ENCODE measurements at places on chromosomes 7 and 10.

DNA sequence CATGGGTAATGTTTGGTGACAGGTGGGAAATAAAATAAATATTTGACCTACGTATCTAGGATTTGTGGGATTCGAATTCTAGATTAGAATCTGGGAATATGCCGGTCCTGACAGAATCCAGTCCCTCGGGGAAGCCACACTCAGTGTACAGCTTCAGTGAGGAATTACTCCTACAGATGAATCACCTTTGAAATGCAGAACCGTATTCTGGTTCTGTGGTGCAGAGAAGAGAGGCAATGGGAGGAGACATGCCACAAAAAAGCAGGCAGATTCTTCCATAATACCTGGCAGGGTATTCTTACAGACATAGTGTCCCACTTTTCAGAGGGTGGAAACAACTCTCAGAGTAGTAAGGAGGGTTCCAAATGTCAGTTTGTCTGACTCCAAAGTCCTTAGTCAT, 286.9 kb downstream of the SORCS1 start:
- DNase-seq, result no peak

- no peak for DNase-seq
Measured at GRCh38 chr10:85596389-85596788, 770.2 kb downstream of the GRID1 start.

GRCh38 chr7:123666492-123666891, 10.8 kb downstream of the LMOD2 start:
- no peak for DNase-seq

GRCh38 chr7:101993311-101993710, 175.9 kb downstream of the CUX1 start:
- DNase-seq, result no peak

GRCh38 chr7:157032644-157033482, 22.4 kb upstream of the MNX1 start:
- no peak for DNase-seq

DNA sequence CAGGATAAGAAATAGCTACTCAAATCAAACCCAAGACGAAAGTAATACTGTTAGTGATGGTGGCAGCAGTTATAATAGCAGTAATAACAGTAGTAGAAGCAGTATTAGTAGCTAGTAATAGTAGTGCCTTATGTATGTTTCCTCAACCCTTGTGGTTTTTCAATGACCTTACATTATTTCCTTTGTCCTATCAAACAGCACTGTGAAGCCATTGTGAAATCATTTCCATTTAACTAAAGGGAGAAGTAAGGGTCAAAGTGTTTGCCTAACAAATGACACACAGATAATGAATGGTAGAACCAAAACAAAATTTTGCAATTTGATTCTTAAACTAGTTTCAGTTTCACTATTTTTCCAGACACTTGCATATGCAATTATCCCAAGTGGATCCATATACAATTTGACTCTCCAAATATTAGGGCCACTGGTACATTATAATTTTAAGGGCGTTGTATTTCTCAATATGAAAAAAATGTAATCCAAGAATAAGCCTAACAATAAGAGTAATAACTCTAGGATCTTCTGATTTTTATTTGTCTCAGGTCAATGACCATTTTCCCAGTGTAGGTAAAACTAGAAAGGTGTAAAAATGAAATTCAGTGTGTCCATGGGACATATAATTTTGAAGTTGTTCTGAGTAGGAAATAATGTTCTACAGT, 33.7 kb upstream of the TMEM26 start:
- DNase-seq, result peak; percentile 21

DNA sequence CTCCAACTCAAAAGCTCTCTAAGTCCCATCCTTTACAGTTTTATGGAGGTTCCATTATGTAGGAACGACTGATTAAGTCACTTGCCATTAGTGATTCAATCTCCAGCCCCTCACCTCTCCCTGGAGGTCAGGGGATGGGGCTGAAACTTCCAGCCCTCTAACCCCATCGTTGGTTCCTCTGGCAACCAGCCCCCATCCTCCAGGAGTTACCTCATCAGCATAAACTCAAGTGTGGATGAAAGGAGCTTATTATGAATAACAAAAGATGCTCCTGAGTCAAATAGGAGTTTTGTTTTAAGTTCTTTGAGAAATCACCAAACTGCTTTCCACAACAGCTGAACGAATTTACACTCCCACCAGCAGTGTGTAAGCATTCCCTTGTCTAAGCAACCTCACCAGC, 494.3 kb upstream of the AUTS2 start:
- DNase-seq, result no peak

- no peak for DNase-seq
Measured at GRCh38 chr7:67878808-67879207, 882.2 kb downstream of the TYW1 start.

GRCh38 chr7:151552352-151553028, 32.8 kb upstream of the RHEB start:
- no peak for DNase-seq

DNA sequence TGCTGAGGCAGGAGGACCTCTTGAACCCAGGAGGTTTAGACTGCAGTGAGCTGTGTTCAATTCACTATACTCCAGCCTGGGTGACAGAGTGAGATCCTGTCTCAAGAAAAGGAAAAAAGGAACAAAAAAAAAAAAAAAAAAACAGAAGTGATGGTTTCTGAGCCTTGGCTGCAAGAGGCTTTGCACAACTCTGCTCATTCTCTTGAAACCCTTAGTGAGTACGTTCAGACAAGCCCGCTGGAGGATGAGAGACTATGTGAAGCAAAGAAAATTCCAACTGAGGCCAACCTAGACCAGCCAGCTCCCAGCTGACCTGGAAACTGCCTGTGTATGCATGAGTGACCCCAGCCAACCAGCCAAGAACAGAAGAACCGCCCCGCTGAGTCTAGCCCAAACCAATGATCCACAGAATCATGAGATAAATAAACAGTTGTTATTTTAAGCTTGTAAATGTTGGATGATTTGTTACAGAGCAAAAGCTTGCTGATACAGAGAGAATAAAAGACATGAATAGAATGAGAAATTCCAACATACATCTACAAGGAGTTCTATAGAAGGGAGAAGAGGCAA, 50.6 kb upstream of the FZD9 start:
- no peak for DNase-seq

DNA sequence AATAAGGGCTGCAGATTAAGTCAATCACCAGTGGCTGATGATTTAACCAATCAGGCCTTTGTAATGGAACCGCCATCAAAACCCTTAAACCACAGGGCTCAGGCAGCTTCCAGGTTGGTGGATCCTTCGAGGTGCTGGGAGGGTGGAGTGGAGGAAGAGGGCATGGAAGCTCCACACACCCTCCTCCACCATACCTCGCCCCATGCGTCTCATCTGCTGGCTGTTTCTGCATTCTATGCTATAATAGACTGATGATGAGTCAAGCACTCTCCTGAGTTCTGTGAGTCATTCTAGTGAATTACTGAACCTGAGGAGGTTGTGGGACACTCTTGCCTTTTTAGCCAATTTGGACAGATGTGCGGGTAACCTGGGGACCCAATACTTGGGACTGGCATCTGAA, 43.9 kb downstream of the CHST15 start:
- DNase-seq, result no peak

DNA sequence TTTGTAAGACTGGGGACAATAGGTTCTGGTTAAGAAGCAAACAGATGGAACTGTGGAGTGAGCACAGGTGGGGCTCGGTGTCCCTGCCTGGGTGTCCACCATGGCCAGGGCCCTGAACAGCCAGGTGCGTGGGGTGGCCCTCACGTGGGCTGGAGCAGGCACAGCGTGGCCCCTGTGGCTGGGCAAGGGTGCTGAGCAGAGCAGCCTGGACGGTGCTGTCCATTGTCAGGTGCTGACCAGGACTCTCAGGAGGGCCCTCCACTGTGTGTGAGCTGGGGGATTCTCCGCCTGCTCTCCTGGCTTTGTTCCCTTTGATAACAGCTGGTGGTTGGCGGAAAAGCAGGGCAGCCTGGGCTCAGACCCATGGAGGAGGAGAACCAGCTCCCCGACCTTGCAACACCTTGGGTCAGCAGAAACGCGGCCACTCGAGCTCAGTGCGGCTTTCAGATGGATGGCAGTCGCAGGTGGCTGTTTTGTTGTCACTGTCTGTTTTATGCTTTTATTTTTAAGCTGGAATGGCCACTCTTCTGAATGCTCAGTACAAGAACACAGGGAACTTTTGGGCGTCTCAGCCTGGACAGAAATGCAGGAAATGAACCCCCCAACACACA, 273.9 kb upstream of the ADARB2 start:
- no peak for DNase-seq

DNA sequence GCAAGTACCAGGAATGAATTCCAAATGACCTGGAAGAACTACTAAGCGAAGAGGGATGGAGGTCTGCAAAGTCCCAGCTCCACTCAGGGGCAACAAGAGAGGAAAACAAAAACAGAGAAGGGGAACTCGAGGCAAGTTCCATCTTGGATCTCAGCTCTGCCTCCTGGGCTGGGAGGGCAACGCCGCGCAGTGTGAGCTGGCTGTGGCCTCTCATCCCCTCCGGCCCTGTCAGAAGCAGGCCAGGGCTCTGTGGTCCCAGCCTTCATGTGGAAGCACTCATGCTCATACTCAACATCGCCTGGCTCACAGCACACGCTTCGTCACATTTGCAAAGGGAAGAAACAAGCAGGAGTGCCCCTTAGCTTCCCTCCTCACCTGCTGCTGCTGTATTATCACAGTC, 627.9 kb upstream of the MGMT start:
- DNase-seq, result no peak

GRCh38 chr7:1887251-1887650, 217.2 kb downstream of the ELFN1 start:
- DNase-seq, result no peak

DNA sequence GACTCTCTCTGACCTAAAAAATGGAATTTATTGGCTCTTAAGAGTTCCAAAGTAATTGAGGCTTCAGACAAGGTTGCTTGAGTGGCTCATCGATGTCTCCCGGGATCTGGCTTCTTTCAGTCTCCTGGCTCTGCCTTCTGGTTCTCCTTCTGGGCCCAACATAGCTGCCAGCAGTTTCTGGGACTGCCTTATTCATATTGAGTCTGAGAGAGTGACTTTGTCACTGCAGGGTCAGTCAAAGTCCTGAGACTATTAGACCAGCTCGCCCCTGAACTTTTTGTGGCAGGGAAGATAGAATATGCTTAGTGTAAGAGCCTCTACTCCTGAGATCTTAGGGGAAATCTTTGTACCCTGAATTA, 94.0 kb downstream of the MMRN2 start:
- DNase-seq, result no peak
